ENCODE measurements at places on chromosomes 5 and 9.
A peak's percentile ranks its signal among the peaks of the same experiment; 100 is the strongest.

- peak; percentile 1 for DNase-seq
Measured at GRCh38 chr5:107330903-107331302, 339.8 kb downstream of the EFNA5 start.

- no peak for DNase-seq
Measured at GRCh38 chr5:31824869-31825517, 186.1 kb downstream of the PDZD2 start.

GRCh38 chr5:95555553-95555952, 652 bp downstream of the ARSK start:
- peak; percentile 17 for DNase-seq

DNA sequence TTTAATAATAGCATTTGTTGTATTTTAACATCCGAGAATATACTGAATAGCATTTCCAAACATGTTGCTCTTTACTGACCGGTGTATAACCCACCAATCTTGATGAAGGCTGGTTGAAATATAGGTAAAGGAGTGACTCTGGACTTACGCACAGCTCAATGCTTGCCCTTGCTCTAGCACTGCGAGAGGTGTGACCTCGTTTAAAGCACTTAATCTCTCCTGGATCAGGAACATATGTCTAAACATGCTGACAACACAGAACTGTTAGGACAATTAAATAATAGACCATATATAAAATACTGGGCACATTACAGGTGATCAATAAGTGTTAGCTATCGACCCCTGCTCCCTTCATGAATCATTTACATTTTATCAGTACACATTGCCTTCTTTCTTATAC, 28.3 kb downstream of the TLR4 start:
- no peak for DNase-seq

DNA sequence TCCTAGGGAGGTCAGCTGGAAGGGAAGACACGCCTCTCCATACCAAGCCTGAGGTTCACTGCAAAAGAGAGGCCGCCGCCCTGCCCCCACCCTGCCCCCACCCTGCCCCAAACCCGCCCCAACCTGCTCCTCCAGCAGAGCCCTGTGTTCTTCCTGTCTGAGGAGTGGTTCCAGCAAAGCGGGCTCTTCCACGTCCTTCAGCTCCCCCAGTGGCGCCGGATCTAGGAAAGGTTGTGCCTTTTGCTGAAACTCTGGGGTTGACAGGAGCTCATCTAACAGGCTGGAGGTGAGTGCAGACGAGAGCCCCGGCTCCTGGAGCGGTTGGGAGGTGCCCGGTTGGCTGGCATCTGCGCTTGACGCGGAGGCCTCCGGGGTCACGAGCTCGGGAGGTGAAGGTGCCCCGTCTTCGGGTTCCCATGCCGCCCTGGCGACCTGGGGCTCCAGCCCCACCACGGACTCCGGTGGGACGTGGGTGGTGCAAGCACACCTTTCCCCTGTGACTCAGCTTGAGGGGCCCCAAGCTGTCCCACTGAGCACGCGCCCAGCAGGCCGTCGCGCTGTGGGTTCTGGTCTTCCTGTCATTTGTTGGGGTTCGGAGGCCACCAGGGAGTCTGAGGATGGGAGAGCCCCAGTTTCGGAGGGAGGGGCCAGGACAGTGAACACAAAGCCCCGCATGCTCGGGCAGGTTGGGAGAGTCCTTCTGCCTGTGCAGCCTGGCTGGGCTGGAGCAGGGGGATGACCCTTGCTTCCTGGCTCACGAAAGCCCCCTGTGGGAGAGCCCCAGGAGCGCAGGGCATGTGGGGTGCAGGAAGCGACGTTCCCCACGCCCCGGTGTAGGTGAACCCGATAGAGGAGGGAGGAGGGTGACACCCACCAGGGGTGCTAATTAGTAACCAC, 1467.1 kb downstream of the FOXD4L5 start:
- no peak for DNase-seq

- peak; percentile 41 for DNase-seq
Measured at GRCh38 chr9:21160178-21160577, 6.3 kb downstream of the IFNA21 start.

DNA sequence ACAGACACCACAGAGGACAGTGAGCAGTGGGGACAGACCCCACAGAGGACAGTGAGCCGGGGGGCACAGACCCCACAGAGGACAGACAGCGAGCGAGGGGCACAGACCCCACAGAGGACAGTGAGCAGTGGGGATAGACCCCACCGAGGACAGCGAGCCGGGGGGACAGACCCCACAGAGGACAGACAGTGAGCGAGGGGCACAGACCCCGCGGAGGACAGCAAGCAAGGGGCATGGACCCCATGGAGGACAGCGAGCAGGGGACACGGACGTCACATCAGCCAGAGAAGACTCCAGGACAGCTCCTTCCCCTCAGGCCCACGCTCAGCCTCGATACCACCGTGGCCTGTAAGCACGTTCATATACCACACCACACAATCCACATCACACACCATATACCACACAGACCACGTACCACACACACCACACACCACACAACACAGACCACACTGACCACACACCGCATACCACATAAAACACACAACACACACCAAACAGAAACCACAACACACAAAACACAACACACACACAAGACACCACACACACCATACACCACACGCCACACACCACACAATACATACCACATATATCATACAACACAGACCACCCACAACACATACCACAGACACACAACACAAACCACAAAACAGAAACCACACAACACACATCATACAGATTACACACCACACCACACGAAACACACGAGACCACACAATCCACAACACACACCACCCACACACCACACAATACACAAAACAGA, 5.2 kb upstream of the ZDHHC11 start:
- peak; percentile 12 for DNase-seq

DNA sequence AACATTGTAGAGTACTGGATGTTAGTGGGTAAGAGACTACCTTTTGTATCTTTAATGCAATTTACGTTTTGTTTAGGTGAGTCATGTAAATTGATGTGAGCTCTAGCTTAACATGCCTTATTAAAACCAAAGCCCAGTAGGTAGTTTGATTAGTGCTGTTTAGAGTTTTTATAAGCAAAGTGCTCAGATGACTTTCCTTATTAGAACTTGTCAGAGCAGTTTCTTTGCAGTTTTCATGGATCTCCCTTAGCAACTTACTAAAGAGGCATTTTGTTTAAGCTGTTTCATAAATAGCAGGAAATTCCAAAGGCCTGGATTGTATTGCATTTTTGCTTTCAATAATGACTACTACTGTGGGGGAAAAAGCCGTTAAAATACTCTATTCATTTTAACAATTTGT, 14.5 kb downstream of the ZSWIM6 start:
- DNase-seq = no peak

DNA sequence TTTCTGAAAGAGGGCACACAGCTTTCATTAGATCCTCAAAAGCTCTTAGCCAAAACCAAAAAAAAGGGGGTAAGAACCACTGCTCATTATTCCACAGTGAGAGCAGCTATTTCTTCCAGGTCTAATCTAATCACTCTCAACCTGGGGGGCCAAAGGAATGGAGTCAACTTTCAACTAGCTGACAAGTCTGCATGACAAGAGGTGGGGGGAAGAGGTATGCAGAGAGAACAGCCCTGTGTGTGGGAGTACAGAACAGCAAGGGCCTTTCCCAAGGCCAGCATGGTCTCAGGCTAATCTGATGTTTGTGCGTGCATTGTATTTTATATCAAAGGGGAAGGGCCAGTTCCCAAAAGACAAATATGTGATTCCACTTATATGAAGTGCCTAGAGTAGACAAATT, 36.9 kb upstream of the PIP5K1B start:
- DNase-seq = no peak

- no peak for DNase-seq
Measured at GRCh38 chr5:10173716-10174115, 76.0 kb downstream of the ATPSCKMT start.

GRCh38 chr5:123486951-123487655, 24.9 kb upstream of the CSNK1G3 start:
- DNase-seq = no peak

GRCh38 chr5:134692722-134693121, 44.1 kb downstream of the SEC24A start:
- DNase-seq = no peak

DNA sequence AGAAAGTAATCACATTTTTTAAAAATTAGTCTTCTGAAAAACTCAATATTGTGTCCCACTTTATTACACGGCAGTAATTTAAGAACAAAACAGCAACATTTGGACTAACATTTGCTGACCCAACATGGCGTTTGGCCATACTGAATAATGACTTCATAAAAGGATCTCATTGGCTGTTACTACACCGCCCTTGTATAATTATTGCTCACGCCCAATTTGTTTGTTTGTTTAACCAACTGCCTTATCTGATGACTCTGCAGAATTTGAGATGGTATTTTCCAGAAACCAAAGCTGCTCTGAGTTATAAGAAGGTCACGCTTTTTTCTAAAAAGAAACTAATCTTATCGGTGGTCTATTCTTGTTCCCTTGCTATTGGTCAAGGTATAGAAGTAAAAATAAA, 200.2 kb upstream of the TARS1 start:
- no peak for DNase-seq

- DNase-seq = peak; percentile 24
Measured at GRCh38 chr5:120088412-120088811, 375.7 kb upstream of the PRR16 start.

DNA sequence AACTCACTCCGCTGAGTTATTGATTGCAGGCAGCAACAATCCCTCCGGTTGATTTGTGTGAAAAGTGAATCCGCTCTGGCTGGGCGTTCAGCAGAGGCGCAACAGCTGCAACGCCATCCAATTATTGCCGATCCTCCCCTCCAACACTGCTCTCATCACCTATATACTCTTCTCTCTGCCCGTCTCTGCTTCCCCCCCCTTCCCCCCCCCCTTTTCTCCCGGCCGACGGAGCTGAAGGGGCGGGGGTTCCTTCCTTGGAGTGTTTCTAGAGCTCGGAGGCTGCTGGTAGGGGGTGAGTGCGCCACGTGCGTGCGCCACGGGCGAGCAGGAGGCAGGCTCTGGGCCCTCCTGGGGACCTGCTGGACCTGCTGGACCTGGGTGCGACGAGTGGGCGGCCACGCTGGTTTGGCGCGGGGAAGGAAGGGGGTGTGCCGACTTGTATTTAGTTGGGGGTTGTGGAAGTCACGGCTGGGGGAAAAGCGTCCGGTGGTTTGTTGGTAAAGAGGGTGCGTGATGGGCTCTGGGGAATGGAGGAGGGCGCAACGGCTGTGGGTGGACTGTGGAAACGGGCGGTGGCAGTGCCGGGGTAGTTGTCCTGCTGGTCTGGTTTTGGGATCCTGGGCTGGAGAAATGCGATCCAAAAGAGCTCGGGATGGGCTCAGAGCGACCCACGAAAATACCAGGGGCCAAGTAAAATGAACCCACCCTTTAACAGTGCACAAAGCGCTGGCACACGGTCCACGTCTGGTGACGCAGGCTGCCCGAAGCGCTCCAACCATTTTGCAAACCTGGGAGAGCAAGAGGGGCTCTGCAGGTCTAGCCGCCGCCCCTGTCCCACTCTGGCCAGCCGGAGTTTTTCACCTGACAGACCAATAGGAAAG, 6.4 kb upstream of the MEF2C start:
- peak; percentile 63 for DNase-seq

GRCh38 chr9:136543830-136544547, 1.9 kb downstream of the NOTCH1 start:
- DNase-seq = no peak

- DNase-seq = no peak
Measured at GRCh38 chr9:123741214-123741613, 188.7 kb downstream of the DENND1A start.

DNA sequence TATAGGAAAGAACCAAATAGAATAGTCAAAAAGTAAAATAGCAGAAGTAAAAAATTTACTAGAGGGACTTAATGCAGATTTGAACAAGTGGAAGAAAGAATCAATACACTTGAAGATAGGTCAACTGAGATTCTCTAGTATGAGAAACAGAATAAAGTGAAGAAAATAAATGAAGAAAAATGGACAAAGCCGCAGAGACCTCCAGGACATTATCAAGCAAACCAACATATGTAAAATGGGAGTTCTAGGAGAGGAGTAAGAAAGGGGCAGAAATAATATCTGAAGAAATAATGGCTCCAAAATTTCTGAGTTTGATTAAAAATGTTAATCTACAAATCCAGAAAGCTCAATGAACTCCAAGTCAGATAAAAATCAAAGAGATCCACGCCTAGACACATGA, 70.0 kb upstream of the ZBTB43 start:
- DNase-seq = no peak

- no peak for DNase-seq
Measured at GRCh38 chr5:107672211-107673038, 1.7 kb upstream of the EFNA5 start.

DNA sequence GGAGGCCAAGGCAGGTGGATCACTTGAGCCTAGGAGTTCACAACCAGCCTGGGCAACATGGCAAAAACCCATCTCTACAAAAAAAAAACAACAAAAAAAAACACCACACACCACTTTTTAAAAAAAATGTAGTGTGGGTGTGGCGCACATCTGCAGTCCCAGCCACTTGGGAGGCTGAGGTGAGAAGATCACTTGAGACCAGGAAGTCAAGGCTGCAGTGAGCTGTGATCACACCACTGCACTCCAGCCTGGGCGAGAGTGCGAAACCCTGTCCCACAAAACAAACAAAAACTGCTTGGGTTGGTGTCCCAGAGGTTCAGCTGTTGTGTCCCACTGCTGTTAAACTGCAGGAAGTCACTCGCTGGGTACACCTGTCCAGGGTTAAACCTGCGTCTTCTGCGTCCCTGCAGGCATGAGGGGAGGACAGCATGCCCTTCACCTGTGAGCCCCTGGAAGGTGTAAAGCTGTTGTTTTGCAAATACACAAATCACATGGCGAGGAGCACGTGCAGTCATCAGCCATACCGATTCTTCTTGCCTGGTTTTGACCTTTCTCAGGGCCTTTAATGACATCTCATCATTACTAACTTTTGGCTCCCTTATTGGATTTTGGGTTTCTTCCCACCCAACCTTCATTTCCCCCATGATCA, 29.3 kb upstream of the CLPTM1L start:
- no peak for DNase-seq

GRCh38 chr5:172545291-172545801, 91.0 kb upstream of the SH3PXD2B start:
- DNase-seq = no peak

GRCh38 chr9:124309667-124310084, 51.9 kb downstream of the NEK6 start:
- no peak for DNase-seq

DNA sequence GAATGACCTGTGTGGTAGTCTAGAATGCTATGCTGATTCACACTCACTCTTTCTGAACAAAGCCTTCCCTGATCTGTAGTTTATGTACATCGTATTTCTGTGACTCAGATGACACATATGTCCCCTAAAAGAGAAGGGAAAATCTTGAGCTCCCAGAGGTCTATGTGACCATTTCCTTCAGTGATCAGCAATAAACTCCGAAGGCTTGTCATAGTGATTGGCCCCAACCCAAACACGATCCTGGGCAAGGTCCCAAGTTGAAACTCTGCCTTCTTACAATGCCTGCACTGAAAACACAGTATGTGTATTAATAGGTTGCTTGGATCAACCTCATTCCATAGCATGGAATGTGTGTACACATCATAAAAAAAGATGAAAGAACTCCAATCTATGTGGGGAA, 685.8 kb downstream of the MAT2B start:
- no peak for DNase-seq

- DNase-seq = no peak
Measured at GRCh38 chr5:178983728-178984127, 11.4 kb downstream of the GRM6 start.

Measured in hematopoietic multipotent progenitor cell treated with erythropoietin and hydrocortisone succinate and interleukin-3 and kit ligand, for 8 days (in vitro differentiated cells).